ENCODE measurements at places on chromosomes 2 and 18.

GRCh38 chr2:70822843-70823242, 2.4 kb upstream of the CLEC4F start:
- DNase-seq: no peak

- DNase-seq: peak; percentile 78
These were observed 90.4 kb upstream of the EML6 start for GRCh38 chr2:54632733-54633692.

DNA sequence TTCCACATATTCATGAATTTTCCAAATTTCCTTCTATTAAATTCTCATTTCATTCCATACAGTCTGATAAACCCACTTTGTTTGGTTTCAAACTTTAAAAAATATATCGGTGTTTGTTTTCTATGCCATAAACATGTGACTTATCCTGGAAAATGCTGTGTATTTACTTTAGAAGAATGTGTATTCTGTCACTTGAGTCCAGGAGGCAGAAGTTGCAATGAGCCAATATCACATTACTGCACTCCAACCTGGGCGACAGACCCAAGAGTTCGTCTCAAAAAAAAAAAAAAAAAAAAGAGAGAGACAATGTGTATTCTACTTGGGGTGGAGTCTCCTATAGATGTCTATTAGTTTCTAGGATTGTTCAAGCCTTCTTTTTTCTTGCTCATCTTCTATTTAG, 31.8 kb downstream of the MBD5 start:
- no peak for DNase-seq

DNA sequence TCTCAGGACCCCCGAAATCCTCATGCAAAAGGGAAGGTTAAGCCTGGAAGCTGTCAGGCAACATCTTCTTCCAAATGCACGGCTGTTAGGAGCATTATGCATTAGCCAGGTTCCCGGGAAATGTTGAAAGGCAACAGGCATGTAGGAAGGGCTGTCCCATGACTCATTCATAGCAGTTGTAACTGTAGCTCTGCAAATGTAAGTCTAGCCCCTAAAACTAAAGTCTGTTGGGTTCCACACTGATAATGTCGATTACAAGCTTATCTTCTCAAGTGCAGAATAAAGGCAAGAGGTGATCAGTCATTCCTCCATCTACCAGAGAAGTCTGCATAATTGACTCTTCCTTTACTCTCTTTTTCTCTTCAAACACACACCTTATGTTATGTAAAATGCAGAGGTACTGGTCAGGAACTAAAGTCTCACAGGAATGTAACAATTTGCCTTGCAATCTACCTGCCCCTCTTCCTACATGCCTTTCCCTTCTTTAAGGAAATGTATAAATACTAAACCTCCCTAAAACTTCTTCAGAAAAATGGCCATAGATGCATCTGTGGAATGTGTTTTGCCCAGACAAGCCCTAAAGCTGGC, 99.8 kb downstream of the AKAIN1 start:
- no peak for DNase-seq

DNA sequence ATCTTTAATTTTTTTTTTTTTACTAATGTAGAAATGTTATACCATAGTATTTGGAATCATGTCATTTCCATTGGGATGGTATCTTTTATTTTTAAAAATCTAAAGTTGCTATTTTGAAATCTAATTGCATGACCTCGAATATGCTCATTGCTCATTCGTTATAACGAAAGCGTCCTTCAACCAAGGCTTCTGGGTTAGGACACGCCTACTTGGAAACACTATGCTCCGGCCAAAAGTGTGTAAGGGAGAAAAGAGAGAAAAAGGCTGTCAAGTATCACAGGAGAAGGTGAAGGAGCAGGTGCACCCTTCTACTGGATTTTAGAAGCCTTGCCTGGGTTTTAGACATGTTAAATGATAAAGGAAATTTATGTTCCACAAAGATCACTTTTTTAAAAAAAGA, 465.9 kb upstream of the ID2 start:
- no peak for DNase-seq

- DNase-seq: no peak
These were observed 37.3 kb upstream of the SH3BP4 start for GRCh38 chr2:234914371-234915154.

- DNase-seq: no peak
These were observed 223.1 kb upstream of the ID2 start for GRCh38 chr2:8458503-8459459.

GRCh38 chr2:98692090-98693054, 38.6 kb downstream of the MGAT4A start:
- no peak for DNase-seq

DNA sequence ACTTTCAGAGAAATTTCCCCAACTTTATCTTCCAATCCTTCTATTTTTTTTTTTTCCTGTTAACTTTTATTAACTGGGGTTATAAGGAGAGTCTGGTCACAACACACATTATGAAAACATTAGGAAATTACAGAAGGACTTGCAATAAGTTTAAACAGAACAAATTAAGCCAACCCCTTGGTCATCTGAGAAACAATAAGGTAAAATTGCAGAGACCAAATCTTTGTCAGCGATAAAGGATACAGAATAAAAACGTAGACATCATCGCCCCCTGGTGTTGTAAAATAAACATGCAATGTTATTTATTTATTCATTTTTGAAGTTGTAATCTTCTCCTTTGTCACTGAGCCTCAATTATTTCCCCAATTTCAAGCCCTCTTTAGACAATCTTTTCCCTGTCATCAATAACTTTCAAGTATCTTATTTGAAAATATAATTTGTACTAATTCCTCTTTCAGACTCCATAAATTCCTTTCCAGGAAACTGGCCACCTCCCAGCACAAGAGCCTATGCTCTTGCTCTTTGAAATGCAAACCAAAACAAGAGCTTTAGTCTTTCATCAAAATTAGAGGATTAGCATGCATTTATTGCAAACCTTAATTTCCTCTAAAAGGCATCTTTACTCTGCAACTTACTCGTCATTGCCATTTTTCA, 19.5 kb downstream of the G6PC2 start:
- peak; percentile 32 for DNase-seq

- no peak for DNase-seq
These were observed 1.1 kb upstream of the MTERF4 start for GRCh38 chr2:241103176-241103595.

DNA sequence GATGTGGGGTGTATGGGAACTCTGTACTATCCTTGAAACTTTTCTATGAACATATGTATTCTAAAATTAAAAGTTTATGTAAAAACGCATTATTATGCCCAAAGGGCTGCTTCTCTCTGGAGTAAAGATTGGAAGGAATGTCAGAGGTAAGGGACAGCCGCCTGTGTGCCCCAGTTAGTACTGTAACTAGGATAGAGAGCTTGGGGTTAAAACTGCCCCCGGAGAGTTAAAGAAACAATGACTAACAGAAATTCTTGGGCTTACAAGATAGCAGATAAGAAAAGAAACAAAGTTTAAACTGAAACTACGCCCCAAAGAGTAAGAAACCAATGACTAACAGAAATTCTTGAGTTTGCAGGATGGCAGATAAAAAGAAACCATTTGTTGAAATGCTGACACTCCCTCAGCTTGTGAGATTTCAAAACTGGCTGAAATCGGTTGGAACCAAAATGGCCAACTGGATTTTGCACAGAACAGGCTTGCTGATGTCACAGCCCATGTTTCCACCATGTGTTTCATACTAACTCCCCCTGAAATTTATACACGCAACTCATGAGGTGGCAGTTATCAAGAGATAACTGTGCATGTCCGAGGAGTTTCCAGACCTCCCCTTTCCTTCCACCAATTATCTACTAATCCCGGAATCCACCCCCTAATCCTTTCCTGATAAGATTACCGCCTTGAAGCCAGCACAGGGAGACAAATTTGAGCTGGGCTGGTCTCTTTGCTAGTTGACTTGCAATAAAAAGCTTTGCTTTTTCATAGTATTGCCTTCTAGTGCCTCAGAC, 8.7 kb upstream of the TXNDC2 start:
- peak; percentile 77 for DNase-seq

GRCh38 chr18:79826966-79827365, 29.2 kb downstream of the KCNG2 start:
- DNase-seq: no peak

- peak; percentile 68 for DNase-seq
These were observed 450.1 kb downstream of the SLC4A3 start for GRCh38 chr2:220077488-220077887.

DNA sequence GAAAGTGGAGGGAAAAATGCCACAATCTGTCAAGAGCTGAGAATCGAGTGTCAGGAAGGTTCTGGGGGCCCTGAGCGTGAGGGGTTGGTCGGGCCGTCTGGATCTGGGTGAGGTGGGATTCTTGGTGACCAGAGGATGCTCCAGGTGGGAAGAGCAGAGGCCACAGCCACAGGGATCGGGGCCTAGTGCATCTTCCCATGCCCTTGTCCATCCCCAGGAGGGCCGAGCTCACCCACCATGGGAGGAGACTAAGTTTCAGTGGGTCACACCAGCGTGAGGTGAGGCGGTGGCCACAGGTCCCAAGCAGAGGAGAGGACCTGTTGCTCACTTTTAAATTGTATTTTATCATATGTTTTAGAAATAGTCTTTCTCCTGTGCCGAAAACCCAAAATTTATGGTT, 70.0 kb downstream of the TMEM18 start:
- DNase-seq: no peak

GRCh38 chr2:158968396-158969161, at the start of gene TANC1:
Gene TANC1, plus strand, starts transcription at chr2:158968640. Its CDS starts 97,271 bp downstream, at chr2:159065911.
- peak; percentile 95 for DNase-seq
